ENCODE measurements at places on chromosomes 12 and 14.

GRCh38 chr12:87160848-87161601 is 868.2 kb downstream of the C12orf50 start:
- no peak for DNase-seq

DNA sequence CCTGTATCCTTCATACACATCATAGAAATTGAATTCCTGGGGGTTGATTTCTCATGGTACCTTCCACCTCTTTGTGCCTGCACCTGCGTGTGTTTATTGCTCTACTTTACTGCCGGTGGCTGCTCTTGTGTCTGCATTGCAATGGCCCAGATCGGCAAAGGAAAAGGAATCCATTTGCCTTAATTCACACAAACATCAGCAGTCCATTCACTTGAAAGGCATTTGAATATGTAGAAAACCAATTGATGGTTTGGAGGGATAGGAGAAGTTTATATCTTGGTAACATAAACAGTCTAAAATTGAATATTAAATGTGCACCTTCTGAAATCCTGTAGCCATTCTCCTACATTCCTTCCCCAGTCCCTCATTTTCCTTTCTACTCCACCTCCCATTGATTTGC is 74.0 kb downstream of the SNAPC1 start:
- no peak for DNase-seq

- no peak for DNase-seq
Measured at GRCh38 chr12:40375076-40375475, 150.3 kb downstream of the LRRK2 start.

- DNase-seq, result no peak
Measured at GRCh38 chr14:45112896-45113781, 21.1 kb downstream of the FKBP3 start.

GRCh38 chr14:102479777-102480176 is 29.8 kb downstream of the ANKRD9 start:
- DNase-seq, result peak; percentile 63

DNA sequence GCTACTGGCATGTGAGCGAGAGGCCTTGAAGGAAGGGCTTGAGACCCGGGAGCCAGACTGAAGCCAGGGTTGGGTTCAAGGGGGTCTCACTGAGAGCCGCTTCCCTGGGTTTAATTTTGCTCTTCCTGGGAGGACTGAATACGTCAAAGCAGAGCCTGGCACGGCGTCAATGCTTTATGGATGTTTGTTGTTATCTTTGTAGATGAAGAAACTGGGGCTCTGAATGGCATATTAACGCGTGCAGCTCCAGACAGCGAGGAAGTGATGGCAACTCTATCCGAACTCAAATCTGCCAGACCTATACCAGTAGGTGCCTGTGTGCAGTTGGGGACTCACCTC is 152.8 kb upstream of the PARP11 start:
- no peak for DNase-seq

- no peak for DNase-seq
Measured at GRCh38 chr12:105352052-105352451, 21.6 kb downstream of the C12orf75 start.

- no peak for DNase-seq
Measured at GRCh38 chr12:129901254-129901653, 2.6 kb downstream of the TMEM132D start.

DNA sequence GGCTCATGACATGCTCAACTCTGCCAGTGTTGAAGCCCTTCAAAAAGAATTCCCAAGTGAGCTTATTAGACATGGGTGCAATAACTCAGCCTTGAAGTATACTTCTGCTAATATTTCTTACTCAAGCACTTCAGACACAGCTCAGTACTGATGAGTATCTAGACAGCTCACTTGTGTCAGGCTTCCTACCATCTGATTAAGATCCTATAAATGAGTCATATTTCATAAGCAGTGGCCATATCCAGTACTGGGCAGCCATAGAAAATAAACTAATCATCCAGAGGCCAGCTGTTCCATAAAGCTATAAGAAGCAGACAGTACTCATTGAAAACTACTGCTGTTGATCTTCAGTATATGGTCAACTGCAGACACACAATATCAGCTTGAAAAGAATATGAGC is 12.9 kb downstream of the FSCB start:
- DNase-seq, result no peak

DNA sequence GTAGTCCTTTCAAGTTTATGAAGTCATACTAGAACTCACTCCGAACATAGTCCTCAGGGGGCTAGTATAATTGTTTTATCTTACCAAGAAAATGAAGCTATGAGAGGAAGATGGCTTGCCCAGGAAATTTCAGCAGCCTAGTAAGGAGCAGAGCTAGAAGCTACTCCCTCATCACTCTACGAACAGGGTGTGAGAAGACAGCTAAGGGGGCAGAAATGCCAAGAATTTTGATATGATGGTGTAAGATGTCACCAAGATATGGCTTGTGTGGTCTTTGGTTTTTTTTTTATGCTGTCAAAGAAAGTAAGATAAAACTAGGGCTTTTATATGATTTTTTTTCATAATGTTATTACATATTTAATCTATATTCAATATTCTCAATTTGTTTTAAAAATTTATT is 47.6 kb downstream of the PRICKLE1 start:
- DNase-seq, result no peak

- DNase-seq, result peak; percentile 76
Measured at GRCh38 chr14:104094709-104095425, 9.4 kb downstream of the ASPG start.

- DNase-seq, result no peak
Measured at GRCh38 chr12:293199-293598, 30.6 kb upstream of the SLC6A13 start.

- DNase-seq, result no peak
Measured at GRCh38 chr14:86942936-86943335, 1050.0 kb downstream of the GALC start.

DNA sequence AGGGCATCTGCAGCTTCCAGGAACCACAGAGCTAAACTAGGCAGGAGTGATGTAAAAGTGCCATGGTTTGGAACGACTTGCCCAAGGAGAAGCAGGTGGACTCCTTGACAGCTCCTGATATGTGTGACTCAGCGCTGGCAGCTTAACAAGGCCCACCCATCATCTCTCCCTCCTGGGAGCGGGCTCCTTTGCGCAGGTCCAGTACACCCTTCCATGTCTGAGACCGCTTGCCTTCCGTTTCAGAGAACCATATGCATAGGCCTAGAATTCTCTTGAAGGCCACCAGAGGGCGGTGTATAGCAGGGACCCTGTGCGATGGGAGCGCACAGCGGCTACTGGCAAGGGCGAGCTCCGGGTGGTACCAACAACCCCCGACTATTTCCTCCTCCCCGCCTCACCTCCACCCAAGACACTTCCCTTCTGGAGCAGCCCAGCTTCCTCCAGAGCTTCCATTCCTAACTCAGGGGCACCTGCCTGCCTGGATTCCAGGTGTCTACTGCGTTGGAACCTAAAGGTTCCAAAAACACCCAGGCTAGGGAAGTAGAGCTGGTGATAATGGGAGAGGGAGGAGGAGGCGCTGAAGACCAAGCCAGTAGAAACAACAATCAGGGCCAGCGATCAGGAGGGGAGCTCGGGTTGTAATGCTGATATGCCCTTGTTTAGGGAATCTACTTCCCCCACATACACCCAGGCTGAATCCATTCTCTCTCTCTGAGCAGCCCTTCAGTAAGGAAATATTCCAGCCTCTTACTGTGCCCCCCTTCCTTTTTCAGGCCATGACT is 6.3 kb downstream of the DHH start:
- peak; percentile 84 for DNase-seq

- DNase-seq, result no peak
Measured at GRCh38 chr12:122929812-122930211, 33.9 kb upstream of the VPS37B start.

- DNase-seq, result no peak
Measured at GRCh38 chr12:126830778-126831680, 1435.9 kb upstream of the TMEM132C start.

DNA sequence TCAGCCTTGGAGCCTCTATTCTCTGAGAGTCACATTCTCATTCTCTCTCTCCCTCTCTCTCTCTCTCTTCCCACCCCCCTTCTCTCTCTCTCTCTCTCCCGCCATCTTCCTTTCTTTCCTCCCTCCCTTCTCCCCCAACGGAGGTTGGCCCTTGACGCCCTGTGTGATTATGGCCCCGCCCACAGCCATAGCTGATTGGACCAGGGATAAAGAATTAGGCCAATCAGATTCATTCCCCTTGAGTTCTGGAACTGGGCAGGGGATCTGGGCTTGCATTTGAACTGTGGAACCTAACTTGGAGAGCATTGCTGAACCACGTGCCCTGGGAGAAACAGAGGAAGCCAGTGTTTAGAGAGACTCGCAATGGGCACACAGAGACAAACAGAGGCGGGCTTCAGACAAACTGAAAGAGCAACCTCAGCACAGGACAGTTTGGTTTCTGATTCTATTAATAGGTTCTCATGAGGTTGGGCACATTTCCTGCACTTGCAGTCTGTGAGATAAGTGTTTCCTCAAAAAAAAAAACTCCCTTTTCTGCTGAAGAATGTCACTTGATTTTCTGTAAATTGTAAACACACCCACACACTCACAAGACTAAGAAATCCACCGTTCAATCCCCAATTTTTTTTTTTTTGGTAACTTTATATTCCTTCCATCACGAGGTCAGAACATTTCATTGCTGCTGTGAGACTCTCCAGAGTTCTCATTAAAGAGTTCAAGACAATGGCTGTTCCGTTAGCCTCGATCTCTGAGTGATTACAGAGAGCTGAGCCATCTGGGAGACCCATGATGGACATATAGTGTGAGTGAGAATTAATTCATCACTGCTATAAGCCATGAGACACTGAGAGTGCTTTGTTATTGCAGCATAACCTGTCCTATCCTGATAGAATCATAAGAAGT is 3.5 kb upstream of the P2RX7 start:
- no peak for DNase-seq

DNA sequence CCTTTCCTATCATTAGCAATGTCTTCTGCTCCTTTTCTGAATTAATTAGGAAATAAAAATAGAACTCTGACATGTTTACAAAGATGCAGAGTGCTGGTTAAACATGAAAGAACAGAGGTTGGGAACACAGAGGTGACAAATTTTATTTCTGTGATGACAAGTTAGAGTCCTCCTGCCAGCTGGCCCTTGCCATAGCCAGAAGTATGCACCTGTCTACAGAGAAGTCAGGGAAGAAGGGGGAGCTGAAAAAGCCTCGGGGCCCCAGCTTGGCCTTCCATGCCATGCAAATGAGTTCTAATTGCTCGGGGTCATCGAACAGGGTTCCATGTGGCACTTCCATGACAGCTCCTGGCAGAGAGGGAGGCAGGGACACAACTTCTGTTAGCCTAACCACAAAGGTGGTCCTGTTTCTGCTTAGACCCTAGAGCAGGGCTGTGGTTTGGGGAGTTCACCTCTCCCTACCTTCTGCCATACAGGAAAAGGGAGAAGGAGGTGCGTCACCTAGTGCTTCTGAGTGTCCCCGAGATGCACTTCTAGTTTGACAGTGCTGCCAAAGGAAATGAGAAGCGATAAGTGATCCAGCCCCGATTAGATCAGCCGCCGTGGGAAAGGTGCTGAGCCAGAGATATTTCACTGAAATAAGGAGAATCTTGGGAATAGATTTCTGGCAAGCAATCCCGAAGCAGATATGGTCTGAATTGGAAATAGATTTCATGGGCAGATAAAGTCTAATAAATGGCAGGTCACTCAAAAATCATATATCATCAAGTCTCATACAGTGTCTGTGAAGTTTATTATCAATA is 155.8 kb upstream of the FOXN3 start:
- DNase-seq, result no peak

- no peak for DNase-seq
Measured at GRCh38 chr12:21483531-21483930, 17.9 kb downstream of the RECQL start.

DNA sequence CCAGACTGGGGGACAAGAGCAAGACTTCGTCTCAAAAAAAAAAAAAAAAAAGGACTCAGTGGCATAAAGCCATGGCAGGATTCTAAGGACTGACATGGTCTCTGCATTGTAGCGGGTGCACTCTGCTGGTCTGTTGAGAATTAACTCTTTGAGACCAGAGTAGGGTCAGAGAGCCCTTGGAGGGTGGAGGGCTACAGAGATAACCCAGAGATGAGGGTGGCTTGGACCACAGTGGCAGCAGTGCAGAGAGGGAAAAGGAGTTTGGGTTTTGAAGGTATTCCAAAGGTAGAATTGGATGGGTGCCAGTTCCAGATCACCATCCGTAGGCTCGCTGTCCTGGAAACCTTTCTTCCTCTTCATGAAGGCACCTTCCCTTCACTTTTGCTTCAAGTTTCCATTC is 14.3 kb upstream of the DYNC1H1 start:
- no peak for DNase-seq

DNA sequence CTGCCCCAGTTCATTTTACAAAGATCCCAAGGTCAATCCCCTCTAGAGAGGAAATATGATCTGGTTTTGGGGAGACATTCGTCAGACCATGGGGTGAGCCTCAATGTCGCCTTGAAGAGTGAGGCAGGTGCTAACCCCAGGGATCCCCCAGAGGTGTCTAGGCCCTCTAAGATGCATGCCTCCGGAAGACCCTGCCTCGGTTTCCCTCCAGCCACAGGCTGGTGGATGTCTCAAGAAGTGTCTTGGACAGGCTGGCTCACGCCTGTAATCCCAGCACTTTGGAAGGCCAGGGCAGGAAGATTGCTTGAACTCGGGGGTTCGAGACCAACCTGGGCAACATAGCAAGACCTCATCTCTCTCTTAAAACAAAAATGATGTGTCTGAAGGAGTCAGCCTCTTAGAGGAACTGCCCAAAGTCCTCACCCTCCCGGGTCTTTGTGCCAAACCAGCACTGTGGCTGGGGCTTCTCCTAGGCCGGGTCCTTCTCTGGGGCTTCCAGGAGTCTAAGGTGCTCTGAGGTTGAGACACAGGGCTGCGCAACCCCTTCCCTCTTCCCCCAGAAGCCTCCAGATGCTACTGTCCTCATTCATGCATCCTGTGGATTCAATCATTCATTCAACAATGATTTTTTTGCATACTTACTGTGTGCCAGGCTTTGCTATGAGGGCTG is 24.7 kb upstream of the BEGAIN start:
- no peak for DNase-seq

- no peak for DNase-seq
Measured at GRCh38 chr12:76560086-76560491, 518 bp upstream of the OSBPL8 start.

DNA sequence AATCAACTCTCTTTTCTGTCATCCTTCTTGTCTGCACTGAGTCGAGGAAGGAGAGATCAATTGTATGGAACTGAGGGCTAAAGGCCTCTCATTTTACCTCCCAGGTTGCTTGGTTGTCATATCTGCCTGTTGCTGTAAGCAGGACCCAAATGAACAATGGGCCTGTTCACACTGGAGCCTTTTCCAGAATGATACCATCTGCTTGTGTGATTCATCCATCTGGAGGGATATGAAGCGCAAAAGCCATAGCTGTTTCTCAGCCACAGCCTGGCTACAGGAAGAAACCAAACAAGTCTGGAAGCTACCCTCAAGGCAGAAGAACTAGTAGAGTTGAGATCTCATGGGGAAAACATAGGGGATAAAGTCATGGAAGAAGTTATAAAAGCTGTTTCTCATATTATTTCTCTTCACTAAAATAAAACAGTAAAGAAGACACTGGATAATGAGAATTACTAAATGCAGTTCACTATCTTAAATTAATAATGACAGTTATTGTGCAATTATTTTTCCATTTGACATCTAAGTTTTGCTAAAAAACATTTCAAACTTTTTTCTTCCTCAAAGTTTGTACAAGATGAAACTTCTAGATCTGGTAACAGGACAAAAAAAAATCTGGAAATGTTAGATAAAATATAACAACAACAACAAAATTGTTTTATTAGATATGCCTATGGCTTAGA is 106.3 kb downstream of the SPTSSA start:
- DNase-seq, result no peak

GRCh38 chr14:93737634-93738033 is 50.7 kb downstream of the PRIMA1 start:
- DNase-seq, result no peak

Data from COR-L47 (cell line).